AG08395 (cell line): ENCODE measurements at places on chromosomes 5 and 9.
A peak's percentile ranks its signal among the peaks of the same experiment; 100 is the strongest.

GRCh38 chr5:135372654-135373381 is 26.2 kb downstream of the MACROH2A1 start:
- DNase-seq, result no peak

- no peak for DNase-seq
Observed at GRCh38 chr5:64292611-64293215, 127.1 kb downstream of the RNF180 start.

DNA sequence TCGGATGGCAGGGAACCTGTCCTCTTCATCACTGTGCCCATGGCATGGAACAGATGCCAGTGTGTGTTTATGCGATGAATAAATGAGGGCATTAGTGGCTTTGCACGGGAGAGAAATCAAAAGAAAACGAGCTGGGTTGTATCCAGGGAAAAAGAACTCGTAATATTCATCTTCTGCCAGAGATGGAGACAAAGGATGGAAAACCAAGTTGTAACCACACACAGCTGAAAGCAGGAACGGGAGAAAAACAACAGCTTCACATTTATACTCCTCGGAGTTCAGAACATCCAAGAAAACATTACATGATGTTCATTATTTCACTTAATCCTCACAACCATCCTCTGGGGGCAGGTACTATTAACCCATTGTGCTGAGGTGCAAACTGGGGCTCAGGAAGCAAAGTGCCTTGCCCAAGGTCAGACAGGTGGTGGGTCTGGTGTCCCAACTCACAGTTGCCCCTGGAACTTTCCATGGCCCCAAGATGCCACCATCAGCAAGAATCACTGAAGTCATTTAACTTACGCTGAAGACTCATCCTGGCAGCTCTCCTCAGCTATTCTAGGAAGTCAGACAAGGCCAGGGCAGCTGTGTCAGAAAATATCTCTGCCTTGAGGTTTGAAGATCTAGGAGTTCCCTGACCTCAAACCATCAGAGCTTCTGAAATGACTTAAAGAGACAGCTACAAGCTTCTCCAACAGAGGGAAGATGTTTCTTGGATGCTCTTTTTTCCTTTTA is 250.4 kb downstream of the NSG2 start:
- DNase-seq, result no peak

GRCh38 chr5:113117543-113118115 is 141.0 kb downstream of the DCP2 start:
- DNase-seq, result no peak

- DNase-seq, result no peak
Observed at GRCh38 chr5:3393122-3393919, 202.3 kb upstream of the IRX1 start.

DNA sequence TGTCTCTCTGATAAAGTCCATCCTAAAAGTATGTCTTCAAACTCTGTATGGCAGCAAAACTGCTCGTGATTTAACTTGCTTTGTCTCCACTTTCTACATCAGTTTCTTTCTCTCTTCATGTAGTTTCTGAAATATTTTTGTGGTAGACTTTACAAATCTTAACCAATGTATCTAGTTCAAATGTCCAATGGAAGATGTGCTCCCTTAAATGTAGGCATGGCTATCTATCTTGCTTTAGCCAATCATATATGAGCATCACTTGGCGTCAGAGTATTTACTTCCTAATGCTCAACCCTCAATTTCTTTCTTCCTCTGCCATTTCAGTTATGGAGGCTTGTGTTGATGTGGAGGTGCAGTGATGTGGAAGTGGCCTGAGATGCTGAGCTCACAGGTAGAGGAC is 206.1 kb upstream of the ZNF608 start:
- DNase-seq, result no peak

GRCh38 chr5:176155922-176156359 is 82.3 kb upstream of the SIMC1 start:
- DNase-seq, result no peak

GRCh38 chr5:6328173-6328572 is 50.2 kb downstream of the MED10 start:
- DNase-seq, result no peak

GRCh38 chr9:136725612-136726011 is 13.2 kb downstream of the DIPK1B start:
- peak; percentile 46 for DNase-seq

DNA sequence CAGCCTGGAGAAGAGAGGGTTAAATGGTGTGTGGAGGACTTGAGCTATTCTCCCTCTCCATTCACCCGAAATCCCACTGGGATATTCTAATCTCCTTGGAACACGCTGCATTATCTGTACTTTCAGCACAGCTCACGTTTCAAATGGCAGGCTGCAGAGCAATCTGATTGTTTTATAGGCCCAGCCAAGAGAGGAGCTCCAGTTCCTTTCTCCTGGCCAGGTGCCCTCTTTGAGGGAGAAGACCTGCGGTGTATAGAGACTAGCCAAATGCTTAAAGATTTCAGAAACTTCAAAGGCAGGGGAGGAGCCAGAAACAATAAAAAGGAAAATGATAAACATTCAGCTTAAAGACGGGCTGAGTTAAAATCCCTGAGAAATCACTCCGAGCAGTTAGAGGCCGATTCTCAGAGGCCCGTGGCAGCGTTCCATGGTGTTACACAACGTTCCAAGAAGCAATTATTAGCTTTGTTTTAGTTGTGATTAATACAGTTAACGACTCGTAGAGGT is 564.0 kb upstream of the KLF4 start:
- peak; percentile 36 for DNase-seq

DNA sequence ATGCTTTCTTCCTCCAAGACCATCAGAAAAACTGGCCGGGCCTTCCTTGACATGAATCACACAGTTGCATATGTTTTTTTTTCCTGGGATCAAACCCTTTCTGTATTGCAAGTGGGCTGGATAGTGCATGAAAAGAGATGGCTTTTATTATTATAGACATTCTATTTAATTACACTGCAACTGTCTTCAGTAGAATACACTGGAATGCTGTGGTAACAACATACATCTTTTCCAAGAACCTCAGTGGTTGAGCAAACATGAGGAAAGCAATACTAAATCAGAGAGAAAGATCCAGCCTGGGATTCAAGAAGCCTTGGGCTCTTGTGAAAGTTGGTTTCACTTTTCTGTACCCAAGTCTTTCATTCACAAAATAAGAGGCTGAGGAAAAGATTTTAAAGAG is 193.0 kb downstream of the DMAC1 start:
- no peak for DNase-seq

DNA sequence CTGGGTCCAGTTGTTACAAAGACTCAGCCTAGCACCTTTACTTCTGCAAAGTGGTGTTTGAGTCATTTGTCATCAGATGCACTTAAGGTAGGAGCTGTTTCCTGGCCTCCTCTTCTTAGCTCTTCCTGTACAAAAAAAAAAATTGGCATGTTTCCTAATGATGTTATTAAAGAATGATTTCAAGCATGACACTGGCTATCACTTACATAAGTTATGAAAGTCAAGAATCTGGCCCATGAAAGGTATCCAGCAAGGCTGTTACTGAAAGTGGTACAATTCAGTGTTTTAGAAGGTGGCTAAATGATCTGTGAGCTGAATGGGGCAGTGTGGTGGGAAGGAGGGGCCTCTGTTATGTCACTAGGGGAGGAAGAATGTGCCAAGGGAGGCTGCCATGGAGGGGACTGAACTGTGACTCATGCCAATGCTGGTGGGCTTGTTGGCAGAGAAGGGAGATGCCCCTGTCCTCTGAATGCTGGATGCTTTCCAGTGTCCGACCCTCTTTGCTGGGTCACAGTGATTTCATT is 175.1 kb upstream of the MAP1B start:
- DNase-seq, result no peak

DNA sequence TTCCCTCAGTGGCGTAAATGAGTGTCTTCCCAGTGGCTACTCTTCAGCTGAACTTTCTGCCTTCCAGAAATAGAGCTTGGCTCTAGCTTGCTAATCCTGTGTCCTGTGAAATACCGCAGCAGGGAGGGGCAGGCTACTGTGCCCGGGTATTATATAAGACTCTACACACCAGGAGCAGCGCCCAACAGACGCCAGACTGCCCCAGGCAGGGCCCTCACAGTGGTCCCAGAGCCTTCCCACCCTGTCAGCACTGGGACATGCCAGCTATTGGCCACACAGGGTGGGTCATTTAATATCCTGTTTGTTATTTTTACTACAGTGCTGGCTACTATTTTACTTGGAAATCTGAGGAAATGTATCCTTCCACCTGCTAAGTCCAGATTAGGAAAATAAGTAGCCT is 121.0 kb downstream of the FEM1C start:
- DNase-seq, result no peak

GRCh38 chr5:111737716-111738115 is 19.3 kb downstream of the NREP start:
- DNase-seq, result peak; percentile 48

GRCh38 chr5:40618926-40619325 is 60.8 kb upstream of the PTGER4 start:
- DNase-seq, result no peak

DNA sequence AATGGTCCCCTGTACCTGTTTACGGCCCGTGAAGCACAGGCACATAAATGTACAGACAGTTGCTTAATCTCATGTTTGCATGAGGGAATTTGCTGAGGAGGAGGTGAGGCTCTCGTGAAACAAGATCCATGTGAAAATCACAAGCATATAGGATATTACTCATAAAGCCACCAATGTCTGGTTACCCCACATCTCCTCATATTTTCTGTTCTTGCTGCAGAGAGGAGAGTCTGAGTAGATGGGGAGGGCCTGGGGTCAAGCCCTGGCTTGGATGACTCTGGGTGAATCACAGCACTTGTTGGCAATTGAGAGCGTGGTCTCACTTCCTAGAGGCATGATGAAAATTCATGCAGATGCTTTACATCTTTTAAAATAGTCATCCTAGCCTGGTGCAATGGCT is 975 bp downstream of the AGXT2 start:
- peak; percentile 89 for DNase-seq

DNA sequence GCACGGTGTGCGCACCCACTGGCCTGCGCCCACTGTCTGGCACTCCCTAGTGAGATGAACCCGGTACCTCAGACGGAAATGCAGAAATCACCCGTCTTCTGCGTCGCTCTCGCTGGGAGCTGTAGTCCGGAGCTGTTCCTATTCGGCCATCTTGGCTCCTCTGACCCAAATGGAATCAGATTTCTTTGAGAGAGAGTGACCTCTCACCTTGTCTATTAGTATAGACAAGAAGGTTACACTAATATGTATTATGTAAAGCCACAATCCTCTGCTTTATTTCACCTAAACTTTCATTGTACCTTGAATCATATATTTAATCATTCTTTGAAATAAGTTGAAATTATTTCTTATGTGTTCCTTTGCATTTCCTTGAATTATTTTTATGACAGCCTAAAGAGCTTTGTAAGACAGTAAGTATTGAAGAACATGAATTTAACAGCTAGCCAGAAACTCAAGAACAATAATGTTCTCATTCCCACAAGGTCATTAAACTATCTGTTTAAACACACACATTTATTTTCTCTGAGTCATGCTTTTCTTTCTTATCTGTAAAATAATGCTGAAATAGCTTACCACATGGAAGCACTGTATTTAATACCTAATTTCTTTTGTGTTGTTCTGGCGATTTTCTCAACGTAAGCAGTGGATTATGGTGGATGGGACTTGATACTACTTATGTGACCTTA is 91.8 kb upstream of the DMRTA1 start:
- DNase-seq, result no peak

GRCh38 chr9:72909428-72909827 is 43.4 kb downstream of the ALDH1A1 start:
- no peak for DNase-seq

DNA sequence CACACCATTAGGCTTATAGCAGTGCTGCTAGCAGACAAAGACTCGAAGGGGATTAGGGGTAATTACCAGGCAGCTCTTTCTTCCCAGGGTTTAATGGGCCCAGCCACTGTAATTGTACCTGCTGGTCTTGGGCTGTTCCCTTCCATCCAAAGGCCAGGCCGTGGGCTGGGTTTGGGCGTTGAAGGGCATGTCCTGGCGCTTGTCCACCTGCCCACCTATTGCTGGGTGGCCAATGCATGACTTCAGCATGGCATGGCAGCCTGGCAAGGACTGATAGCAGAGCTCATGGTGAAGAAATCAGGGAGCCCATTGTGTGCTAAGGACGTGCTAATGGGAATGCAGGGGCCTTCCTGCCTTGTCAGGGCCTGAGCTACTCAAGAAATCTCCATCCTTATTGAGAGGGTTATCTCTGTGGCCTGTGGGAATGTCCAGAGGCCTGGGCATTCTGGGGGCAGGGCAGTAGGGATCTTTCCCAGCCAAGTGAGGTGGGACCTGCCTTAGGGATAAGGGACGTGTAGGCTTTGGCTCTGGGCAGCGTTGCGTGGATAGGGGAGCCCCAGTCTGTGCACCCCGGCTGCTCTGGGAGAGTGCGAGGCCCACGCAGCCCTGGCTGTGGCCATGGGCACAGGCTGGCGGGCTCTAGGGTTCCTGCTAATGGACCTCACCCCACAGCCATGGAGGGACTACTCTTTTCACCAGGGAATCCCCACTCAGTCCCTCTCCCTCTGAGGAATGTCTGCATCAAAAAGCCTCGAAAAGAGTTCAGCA is 116.1 kb upstream of the PITX1 start:
- DNase-seq, result no peak

DNA sequence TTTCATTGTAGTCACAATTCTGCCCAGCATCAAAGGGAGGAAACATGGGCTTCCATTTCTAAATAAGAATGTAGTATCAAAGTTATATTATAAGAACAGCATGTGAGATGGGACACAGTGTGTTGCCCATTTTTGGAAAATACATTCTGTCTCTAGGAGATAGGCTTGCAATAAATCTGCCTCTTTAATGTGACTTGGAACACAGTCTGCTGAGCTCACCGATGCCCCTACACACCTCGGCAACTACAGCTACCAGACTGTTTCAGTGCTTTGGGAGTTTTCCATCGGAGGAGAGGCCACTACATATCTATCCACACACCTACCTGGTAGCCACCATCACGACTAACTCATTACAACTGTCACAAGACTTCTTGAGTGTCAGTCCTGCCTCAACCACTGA is 18.9 kb upstream of the FCHO2 start:
- DNase-seq, result no peak

GRCh38 chr9:119533504-119533903 is 164.3 kb upstream of the BRINP1 start:
- DNase-seq, result no peak

- peak; percentile 29 for DNase-seq
Observed at GRCh38 chr9:125494653-125494915, 212.4 kb downstream of the MAPKAP1 start.

- DNase-seq, result no peak
Observed at GRCh38 chr5:58932057-58932612, 349.3 kb downstream of the RAB3C start.
